ENCODE measurements at places on chromosomes 5 and 9. TPM values are rescaled to one million over a fixed set of nuclear protein-coding genes. Genes with fewer than 3 reads are reported as not detected.

The FST gene
- 0.96 TPM for total RNA-seq

The WNT8A gene
- not detected for total RNA-seq

The EDIL3 gene
- total RNA-seq = not detected

The PIP5K1B gene
- 1.2 TPM for total RNA-seq

The SCGB3A2 gene
- not detected for total RNA-seq

DNA sequence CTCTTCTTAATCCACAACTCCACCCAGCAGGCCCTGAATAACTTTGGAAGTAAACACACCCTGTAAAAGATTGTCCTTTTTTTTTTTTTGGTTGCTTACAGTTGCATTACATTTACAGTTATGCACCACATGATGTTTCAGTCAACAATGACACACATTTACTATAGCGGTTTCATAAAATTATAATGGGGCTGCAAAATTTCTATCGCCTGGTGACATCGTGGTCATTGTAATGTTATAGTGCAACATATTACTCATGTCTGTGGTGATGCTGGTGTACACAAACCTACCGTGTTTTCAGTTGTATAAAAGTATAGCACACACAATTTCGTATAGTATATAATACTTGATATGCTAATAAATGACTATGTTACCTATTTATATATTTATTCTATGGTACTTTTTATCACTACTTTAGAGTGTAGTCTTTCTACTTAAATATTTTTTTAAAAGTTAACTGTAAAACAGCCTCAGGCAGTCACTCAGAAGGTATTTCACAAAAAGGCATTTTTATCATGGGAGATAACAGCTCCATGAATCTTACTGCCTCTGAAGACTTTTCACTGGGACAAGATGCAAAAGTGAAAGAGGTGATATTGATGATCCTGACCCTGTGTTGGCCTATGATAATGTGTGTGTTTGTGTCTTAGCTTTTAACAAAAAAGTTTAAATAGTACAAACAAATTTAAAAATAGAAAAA is 695.4 kb upstream of the CDH18 start:
- H3K4me3 ChIP-seq = no peak overlapping the region
- no peaks in the 10 kb centered on the region for H3K36me3 ChIP-seq
- no peaks in the 10 kb centered on the region for H3K27me3 ChIP-seq

DNA sequence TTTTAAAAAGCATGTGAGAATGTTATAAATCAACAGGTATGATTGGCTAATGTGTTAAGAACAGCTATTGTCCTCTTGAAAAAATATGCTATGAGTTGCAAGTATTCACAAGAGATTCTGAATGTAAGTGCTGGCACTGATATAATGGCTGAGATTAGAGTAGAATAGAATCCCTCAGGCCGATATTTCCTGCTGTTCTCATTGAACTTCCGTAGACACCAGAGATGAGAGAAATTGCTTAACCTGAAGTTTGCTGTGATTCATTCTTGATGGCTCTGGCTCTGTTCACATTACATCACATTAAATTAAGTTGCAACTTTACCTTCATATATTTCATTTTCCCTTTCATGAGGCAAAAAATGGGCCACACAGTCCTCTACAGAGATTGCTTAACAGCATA is 114.5 kb downstream of the BAAT start:
- H3K36me3 ChIP-seq = no peaks in the 10 kb centered on the region
- H3K4me3 ChIP-seq = no peak overlapping the region
- DNase-seq = no peak
- H3K4me1 ChIP-seq = no peaks in the 10 kb centered on the region

GRCh38 chr9:77896269-77896937 is 135.2 kb downstream of the GNAQ start:
- no peak overlapping the region for H3K4me3 ChIP-seq
- no peak overlapping the region for H3K27ac ChIP-seq
- peaks cover 3% of the 10 kb centered on the region for H3K36me3 ChIP-seq
- DNase-seq = no peak
- no peaks in the 10 kb centered on the region for H3K27me3 ChIP-seq

DNA sequence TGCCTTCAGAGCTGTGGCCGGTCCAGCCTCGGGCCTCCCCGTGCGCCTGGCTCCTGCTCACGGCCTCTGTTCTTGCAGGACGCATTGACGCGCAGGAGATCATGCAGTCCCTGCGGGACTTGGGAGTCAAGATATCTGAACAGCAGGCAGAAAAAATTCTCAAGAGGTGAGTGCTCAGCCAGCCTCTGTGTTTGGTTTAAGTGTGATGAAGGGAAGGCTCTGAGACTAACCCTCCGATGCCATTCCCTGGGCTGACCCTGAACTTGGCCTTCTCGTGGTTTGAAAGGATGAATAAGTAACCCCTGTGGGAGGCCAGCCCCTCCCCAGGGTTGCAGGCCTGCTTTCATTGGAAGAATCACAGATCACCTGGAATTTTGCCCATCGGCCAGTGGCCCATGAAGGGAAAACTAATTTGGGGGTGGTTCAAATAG is 26.3 kb downstream of the PTGES2 start:
- H3K4me3 ChIP-seq = no peak overlapping the region
- no peak overlapping the region for H3K27ac ChIP-seq
- peaks cover 58% of the 10 kb centered on the region for H3K4me1 ChIP-seq
- no peak for DNase-seq
- H3K36me3 ChIP-seq = no peaks in the 10 kb centered on the region

GRCh38 chr9:81363916-81364480 is 325.3 kb downstream of the TLE1 start:
- H3K4me1 ChIP-seq = no peaks in the 10 kb centered on the region
- DNase-seq = no peak
- H3K27ac ChIP-seq = no peak overlapping the region
- H3K4me3 ChIP-seq = no peak overlapping the region
- H3K36me3 ChIP-seq = no peaks in the 10 kb centered on the region

DNA sequence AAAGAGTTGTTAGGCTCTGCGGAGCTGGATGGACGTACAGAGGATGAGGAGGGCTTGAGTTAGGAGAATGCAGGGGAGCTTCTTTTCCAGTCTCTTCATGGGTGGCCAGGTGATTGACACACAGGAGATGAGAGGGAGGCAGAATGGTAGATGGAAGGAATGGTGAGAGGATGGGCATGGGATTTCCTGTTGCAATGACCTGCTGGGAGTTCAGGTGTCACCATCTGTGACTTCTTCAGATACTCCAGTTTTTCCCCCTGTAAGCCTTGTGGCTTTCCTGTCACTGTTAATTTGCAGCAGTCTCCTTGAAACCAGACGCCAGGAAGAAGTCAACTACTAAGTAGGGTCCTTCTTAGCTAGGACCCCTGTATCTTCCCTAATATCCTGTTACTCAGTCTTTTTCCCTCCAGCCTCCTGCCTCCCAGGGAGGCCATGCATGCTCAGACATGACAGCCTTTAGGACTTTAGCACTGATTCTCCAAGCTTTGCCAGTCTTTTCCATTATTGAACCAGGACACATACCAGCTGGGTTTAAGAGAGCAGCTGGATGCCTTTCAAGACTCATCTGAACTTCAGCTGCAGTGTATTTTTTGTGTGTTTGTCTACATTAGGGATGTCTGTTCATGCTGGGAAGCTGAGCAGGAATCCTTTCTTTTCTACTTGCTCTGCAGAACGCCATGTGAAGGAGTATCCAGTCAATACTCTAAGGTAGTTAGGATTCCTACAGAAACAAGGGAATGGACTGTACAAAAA is 67.2 kb upstream of the CD180 start:
- H3K4me1 ChIP-seq = no peaks in the 10 kb centered on the region
- H3K27ac ChIP-seq = no peak overlapping the region
- H3K27me3 ChIP-seq = no peaks in the 10 kb centered on the region
- no peaks in the 10 kb centered on the region for H3K36me3 ChIP-seq

DNA sequence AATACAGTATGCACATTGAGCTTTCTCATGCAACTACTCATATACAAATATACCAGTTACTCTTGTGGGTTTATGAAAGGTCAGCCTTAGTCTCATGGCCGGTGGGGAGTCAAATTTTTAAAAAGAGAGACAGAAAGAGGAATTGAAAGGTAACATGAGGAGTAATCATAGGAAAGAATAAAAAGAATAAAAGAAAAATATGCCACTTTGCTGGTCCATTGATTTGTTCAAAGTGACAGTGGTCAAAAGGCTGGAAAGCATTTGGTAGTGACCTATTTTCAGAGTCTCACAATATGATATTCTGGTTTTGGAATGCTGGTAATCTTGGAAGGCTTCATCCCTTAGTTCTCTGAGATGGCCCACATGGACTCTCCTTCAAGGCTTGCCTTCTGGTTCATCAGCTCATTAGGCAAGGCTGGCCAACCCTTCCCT is 67.0 kb downstream of the ZNF366 start:
- H3K4me3 ChIP-seq = no peak overlapping the region
- H3K36me3 ChIP-seq = no peaks in the 10 kb centered on the region
- H3K27ac ChIP-seq = no peak overlapping the region
- peaks cover 5% of the 10 kb centered on the region for H3K27me3 ChIP-seq
- DNase-seq = no peak
- no peaks in the 10 kb centered on the region for H3K4me1 ChIP-seq

DNA sequence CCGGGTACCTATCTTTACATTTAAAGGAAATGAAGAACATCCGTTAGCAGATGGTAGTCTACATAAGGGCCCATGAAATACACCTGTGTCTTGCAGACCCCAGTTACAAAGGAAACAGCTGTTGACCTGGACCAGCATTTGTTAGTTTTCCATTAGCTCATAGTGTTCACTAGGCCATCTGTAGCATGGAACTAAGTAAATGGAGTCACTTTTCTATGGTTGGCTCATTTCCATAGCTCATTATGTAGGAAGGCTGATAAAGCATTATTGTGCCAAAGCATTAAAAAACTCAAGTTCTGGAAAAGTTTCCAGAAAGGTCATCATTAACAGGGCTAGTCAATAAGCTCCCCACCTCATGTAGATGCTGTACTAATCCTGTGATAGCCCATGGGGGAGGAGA is 62.1 kb downstream of the PCSK1 start:
- H3K4me1 ChIP-seq = peaks cover 7% of the 10 kb centered on the region
- DNase-seq = no peak
- peaks cover 22% of the 10 kb centered on the region for H3K27me3 ChIP-seq
- H3K36me3 ChIP-seq = no peaks in the 10 kb centered on the region
